ENCODE measurements at places on chromosomes 16 and 17. TPM values are rescaled to one million over a fixed set of nuclear protein-coding genes. Genes with fewer than 3 reads are reported as not detected.

PRPSAP1 gene
- 56.8 TPM for total RNA-seq

ACSM5 gene
- total RNA-seq = not detected

CD300A gene
- total RNA-seq = 0.48 TPM

HID1 gene
- total RNA-seq = 2.1 TPM

CD2BP2 gene
- total RNA-seq = 44.2 TPM

ABI3 gene
- 2.7 TPM for total RNA-seq

CCL18 gene
- total RNA-seq = not detected

CLEC19A gene
- not detected for total RNA-seq

WNT9B gene
- total RNA-seq = 0.83 TPM

KCNG4 gene
- total RNA-seq = not detected

AGRP gene
- 1.1 TPM for total RNA-seq

EVI2A gene
- not detected for total RNA-seq

ZNF385C gene
- 3.8 TPM for total RNA-seq

C17orf113 gene
- 1.0 TPM for total RNA-seq

UNC119 gene
- 96.3 TPM for total RNA-seq

TBC1D10B gene
- 35.8 TPM for total RNA-seq

SLFN14 gene
- not detected for total RNA-seq

USP43 gene
- total RNA-seq = 4.5 TPM

HBM gene
- not detected for total RNA-seq

CRYBA1 gene
- not detected for total RNA-seq

ASB16 gene
- not detected for total RNA-seq

CA4 gene
- total RNA-seq = 0.69 TPM

MYO15B gene
- total RNA-seq = 9.9 TPM

Data from H7 (cell line).